ENCODE measurements at places on chromosomes 7 and 10.

DNA sequence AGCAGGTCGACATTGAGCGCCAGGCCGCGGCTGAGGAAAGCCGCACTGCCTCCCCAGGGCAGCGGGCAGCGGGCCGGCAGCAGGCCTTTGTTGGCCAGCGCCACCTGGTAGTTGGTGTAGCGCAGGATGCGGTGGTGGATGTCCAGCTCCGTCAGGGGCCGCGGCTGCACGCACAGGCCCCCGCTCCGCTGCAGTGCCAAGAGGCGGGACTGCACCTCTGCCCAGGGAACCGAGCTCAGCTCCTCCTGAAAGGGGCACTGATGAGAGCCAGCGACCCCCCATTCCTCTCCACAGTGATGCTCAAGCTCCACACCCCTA, 5.2 kb downstream of the ATG9B start:
- DNase-seq, result no peak

GRCh38 chr10:110513949-110514348, 16.2 kb downstream of the DUSP5 start:
- no peak for DNase-seq

- no peak for DNase-seq
Measured at GRCh38 chr10:32854435-32854834, 103.6 kb downstream of the ITGB1 start.

GRCh38 chr7:154860621-154861375, 142.1 kb downstream of the PAXIP1 start:
- no peak for DNase-seq

DNA sequence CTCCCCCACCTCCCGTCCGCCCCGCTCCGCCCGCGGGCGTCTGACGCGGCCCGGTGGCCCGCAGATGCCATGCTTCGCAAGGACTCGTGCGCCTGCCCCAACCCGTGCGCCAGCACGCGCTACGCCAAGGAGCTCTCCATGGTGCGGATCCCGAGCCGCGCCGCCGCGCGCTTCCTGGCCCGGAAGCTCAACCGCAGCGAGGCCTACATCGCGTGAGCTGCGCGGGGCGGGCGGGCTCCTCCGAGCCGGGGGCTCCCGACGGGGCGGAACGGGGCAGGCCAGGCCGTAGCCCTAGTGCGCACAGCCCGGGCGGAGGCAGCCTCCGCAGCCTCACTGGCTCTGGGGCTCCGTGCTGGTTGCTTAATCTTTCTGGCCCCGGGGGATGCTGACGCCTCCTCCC, 2.8 kb downstream of the ASIC3 start:
- no peak for DNase-seq

GRCh38 chr7:105218939-105219770, 169.6 kb downstream of the SRPK2 start:
- DNase-seq, result no peak

DNA sequence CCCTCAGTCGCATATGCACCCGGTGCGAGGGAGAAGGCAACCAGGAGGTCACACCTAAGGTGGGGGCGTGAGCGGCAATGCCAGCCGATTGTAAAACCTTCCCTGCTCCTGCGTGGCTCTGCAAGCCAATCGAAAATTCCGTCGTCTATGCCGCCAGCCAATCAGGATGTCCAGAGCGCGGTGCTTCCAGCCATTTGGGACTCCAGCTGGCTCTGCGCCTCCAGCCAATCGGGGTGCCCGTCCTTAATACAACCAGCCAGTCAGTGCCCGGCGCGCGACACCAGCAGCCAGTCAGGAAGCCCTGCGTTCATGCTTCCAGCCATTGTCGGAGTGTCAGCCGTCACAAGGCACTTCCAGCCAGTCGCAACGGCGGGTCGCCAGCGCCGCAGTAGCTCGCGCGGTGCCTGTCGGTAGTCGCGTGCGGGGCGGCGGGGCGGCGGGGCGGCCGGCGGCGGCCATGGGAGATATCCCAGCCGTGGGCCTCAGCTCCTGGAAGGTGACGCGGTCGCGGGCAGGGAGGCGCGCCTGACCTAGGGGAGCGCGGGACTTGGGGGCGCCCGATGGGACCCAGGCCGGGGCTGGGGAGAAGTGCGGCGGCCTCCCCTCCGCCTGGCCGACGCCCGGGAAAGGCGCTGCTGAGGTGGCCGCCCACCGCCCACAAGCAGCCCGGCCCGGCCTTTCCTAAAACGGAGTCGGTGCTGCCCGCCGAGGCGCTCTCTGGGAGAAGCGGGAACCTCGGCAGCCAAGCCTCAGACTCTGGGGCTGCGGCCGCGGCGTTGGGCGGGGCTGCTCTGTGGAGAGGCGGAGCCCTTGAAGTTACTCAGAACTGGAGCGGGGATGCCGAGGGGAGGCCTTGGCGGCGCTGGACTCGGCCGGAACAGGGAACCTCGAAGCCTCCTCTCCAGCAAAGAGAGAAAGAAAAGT, at the start of gene AKR1E2:
TSS of gene AKR1E2 (plus strand) at position 340 of the 924 bp plus-strand sequence. CDS start at position 458, 118 bp downstream.
- DNase-seq, result no peak
